ENCODE measurements at places on chromosomes 12 and 14. TPM values are rescaled to one million over a fixed set of nuclear protein-coding genes. Genes with fewer than 3 reads are reported as not detected.

The PTHLH gene
- 11.1 TPM for total RNA-seq

GRCh38 chr12:11840366-11840765 is 190.9 kb downstream of the ETV6 start:
- no peak for DNase-seq

DNA sequence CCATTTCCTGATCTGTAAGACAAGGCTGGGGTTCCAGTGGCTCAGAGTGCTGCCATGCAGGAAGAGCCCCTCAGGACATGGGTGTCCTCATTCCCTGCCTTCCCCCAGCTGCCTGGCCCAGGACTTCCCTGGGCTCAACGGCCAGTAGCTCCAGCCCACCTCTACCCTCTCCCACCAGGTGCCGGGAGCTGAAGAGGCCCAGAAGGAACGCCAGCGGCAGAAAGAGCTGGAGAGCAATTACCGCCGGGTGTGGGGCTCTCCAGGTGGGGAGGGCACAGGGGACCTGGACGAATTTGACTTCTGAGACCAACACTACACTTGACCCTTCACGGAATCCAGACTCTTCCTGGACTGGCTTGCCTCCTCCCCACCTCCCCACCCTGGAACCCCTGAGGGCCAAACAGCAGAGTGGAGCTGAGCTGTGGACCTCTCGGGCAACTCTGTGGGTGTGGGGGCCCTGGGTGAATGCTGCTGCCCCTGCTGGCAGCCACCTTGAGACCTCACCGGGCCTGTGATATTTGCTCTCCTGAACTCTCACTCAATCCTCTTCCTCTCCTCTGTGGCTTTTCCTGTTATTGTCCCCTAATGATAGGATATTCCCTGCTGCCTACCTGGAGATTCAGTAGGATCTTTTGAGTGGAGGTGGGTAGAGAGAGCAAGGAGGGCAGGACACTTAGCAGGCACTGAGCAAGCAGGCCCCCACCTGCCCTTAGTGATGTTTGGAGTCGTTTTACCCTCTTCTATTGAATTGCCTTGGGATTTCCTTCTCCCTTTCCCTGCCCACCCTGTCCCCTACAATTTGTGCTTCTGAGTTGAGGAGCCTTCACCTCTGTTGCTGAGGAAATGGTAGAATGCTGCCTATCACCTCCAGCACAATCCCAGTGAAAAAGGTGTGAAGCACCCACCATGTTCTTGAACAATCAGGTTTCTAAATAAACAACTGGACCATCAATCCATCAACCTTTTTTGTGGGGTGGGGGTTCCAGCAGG is 17.6 kb downstream of the AGAP2 start:
- no peak for DNase-seq

DNA sequence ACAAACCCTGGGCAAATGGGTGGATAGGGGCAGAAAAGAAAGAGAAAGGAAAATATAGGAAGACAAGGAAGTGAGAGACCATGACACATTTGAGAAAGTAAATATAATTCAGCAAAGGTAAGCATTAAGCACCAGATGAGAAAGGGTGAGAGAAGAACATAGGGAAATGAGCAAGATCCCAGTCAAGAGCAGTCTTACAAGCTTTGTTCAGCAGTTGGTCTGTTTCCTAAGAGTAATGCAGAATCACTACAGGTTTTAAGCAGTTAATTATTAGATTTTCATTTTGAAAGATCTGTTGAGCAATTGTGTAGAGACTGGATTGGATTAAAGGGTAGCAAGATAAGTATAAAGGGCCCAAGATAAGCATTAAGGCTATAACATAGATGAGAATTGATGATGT is 146.3 kb downstream of the PLCZ1 start:
- no peak for DNase-seq

DNA sequence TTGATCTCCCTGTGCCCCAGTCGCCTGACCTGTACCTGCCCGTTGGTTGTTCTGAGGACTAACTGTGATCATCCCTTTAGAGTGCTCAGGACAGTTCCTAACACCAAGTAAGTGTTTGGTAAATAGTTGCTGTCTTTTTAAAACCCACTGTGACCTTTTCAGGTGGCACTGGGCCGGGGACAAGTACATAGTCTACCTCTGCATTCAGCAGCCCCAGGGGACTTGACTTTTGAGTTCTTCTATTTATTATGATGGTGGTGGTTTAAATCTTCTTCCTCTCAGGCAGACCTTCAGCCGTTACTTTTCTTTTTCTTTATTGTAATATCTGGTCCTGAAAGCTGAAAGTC is 38.8 kb downstream of the EVL start:
- no peak for DNase-seq

GRCh38 chr12:52918351-52918750 is 13.5 kb upstream of the KRT8 start:
- DNase-seq, result no peak

GRCh38 chr12:10082117-10082874 is 16.5 kb downstream of the CLEC1A start:
- DNase-seq, result no peak

- peak; percentile 19 for DNase-seq
Measured at GRCh38 chr14:69335371-69335771, 62.7 kb downstream of the ERH start.

- DNase-seq, result no peak
Measured at GRCh38 chr12:101599771-101600484, 5.2 kb downstream of the MYBPC1 start.
